Prostate gland (tissue), 2 donors: ENCODE measurements at places on chromosomes 11 and 22.
A peak's percentile ranks its signal among the peaks of the same experiment; 100 is the strongest.

DNA sequence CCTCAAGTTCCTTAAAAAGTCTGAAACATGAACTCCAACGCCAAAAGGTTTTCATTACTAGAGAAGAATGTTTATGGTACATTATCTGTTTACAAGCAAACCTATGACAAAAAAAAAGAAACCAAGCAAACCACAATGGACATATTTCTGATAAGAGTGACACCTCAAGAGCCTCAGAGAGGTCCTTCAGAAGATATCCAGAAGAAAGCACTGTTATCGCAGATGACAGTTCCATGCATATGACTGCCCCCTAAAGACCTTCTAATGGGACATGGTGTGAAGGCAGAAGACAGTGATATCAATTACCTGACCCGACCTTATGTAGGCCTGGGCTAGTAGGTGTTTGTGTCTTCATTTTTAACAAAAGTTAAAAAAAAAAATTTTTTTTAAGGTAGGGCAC lies 3.1 kb downstream of the HDHD5 start:
- no peak for DNase-seq

- DNase-seq: no peak
Observed at GRCh38 chr22:30245181-30245984, 1.2 kb downstream of the LIF start.

DNA sequence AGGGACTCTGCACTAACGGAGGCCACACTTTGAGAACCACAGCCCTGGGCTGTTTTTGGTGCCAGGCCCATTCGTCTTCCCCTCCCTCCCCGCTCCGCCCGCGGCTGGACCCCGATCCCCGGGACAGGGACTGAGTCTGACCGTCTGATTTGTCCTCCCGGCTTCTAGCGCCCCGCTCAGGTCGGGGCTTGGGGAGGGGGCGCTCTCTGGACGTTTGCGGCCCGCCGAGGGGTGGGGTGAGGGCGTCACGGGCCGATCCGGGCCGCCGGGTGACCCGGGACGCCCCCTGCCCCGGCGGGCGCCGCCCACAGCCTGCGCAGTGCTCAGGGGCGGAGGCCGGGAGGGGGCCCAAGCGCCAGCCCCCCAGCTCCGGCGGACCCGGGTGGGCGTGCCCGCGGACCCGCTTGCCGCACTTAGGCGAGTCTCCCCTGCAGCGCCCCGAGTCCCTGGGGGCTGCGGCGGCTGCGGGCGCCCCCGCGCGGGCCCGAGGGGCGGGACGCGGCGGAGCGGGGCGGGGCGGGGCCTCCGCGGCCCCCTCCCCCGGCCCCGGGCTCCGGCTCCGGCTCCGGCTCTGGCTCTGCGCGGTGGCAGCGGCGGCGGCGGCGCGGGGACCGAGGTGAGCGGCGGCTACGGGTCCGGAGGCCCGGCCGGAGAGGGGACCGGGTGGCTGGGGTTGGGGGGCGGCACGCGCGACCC lies 33.7 kb upstream of the PRR5 start:
- DNase-seq: no peak

- DNase-seq: no peak
Observed at GRCh38 chr11:31792456-31792855, 18.7 kb downstream of the PAX6 start.

DNA sequence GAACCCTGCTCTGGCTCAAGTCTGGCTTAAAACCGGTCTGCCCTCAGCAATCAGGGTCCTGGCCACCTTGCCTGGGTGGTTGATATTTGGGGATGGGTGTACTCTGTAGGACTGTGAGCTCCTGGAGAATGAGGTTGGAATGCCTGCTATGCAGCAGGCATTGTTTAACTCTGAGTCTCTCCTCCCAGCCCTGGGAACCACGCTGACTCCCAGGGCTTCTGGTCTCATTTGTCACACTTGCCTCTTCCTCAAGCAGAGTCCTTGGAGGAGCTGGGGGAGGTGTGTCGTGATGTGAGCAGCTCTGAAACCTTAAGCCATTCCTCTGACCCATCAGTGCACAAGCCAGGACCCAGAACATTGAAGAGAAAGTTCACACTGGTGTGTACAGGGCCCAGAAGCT lies 340.1 kb downstream of the MN1 start:
- no peak for DNase-seq

DNA sequence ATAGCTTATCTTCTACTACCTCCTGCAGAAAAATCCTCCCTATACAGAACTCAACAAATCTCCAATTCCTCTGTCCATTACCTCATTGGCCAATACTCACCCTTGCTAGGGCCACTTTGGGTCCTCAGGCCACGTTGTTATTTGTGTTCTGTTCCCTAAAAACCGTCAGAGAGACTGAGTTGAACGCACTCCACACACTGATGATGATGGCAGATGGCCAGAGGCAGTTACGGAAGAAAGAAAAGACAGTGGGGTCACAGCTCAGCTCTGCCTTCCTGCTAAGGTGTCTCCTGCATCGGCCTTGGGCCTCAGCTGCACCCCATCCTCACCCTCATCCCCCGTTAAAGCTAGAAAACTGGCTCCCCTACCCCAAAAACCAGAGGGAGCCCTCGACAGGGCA lies 66.2 kb downstream of the MICAL3 start:
- DNase-seq: no peak

DNA sequence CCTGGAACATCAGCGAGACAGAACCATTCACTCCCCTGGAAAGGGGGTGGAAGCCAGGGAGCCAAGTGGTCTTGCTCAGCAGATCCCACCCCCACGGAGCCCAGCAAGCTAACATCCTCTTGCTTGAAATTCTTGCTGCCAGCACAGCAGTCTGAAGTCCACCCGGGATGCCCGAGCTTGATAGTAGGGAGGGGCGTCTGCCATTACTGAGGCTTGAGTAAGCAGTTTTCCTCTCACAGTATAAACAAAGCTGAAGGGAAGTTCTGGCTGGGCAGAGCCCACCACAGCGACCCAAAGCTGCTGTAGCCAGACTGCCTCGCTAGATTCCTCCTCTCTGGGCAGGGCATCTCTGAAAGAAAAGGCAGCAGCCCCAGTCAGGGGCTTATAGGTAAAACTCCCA lies 764.8 kb upstream of the LUZP2 start:
- no peak for DNase-seq

DNA sequence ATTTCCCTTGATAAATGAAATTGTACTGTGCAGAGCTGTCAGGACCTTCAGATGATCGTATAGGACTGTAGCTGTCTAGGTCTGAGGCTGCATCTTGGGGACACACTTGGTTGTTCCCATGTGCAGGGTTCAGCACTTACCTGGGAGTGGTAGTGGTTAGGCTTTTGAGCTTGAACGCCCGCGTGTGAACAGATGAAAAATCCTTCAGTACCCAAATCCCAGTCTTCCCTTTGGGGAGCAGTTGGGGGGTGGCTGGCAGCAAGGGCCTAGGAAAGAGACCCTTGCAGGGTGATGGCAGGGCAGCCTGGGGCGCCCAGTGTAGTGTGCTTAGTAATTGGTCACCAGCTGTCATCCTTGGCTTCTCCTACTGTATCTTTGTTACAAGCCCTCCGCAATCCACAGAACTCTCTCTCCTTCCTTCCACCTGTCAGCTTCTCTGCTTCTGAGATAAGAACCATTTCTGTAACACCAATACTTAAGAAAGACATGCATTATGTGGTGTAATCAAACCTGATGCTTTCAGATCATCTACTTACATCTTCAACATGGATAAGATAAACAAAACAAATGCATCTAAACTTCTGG lies 64.6 kb downstream of the MORC2 start:
- no peak for DNase-seq

- DNase-seq: no peak
Observed at GRCh38 chr22:46803936-46804335, 41.5 kb downstream of the TBC1D22A start.

GRCh38 chr11:1773131-1773993 lies 9.6 kb upstream of the CTSD start:
- DNase-seq: no peak

DNA sequence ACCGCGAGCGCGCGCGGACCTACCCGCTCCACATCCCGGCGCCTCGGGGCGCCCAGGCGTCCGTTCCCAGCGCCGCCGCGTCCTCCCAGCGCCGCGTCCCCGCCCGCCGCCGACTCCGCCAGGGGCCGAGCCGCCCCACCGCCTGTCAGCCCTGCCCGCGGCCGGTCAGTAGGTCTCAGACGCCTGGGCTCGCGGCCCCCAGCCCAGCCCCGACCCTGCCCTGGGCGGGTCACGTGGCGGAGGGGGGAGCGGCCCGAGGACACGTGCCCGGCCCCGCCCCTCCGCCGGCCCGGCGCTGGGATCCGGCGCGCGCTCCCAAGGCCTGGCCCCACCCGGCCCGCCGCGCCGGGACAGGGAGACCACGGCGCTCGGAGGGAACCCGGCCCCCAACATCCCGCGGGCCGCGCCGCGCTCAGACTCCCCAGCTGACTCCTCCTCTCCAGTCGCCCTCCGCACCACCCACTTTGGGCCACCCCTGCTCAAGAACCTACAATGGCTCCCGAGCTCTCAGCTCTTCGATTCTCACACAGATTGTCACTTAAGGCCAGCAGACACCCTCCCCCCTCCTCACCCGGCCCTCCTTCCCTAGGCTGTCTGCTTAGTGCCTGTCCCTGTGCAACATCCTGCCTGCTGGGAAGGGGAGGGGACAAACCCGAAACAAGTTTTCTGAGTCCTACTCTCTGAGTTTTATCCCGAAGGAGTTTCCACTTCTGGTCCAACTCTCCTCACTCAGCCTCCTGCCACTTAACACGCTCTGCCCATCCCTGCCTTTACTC lies at the start of gene RAB3IL1:
TSS of gene RAB3IL1 (minus strand) at position 233 of the 776 bp plus-strand sequence. CDS start at position 34, 199 bp downstream.
- DNase-seq: no peak

DNA sequence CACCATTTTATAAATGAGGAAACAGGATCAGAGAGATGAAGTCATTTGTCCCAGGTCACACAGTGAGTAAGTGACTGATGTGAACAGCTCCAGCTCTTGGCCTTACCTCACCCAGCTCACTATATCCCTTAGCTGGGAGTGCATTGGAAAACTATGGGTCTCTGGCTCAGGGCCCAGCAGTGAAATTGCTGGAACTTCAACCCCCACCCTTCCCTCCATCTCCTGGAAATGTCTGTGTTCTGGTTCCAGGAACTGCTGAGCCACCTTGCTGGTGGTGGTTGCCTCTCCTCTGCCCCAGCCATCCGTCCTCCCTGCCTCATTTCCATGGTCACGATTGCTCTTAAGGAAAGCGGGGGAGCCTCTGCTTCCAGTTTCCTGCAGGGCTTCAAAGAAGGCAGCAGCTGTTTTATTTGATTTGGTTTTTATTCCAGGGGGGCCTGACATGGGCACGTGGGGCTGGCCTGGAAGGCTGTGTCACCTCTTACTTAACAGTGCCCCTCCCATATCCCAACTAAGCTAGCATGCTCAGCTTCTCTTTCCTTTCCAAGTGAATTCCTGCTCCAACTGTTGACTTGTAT lies 46.2 kb upstream of the CSTF3 start:
- DNase-seq: no peak

GRCh38 chr11:126989942-126990715 lies 10.4 kb downstream of the KIRREL3 start:
- DNase-seq: peak; percentile 51

DNA sequence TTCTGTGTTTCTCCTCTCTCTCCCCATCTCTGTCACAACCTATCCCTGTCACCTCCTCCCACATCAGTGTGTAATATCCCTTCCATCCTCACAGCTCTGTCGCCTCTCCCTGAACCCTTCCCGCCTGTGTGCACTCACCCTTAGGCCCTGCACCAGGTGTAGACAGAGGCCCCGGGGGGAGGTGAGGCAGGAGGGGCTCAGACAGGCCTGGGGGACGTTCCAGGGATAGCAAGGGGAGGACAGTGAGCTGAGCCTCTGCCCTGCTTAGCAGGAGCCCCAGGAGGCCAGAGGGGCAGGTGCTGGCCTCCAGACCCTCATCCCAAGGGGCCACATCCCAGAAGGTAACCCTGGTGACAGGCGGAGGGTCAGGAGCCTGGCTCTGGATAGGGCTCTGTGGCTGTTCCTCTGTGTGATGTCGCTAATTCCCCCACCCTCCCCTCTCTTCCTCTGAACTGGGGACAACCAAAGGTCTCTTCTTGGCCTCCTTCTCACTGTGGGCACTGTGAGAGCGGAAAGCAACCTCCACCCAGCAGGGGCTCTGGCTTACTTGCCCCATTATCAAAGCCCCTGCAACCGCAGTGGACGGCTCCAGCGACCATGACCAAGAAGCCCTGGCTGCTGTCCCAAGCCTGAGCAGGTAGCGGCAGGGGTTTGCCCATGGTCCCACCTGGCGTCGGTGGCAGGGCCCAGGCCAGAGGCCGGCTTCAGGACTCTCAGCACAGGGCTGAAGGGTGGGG lies 35.7 kb downstream of the KCNJ4 start:
- no peak for DNase-seq

- DNase-seq: no peak
Observed at GRCh38 chr11:10158461-10158860, 135.6 kb downstream of the SBF2 start.

DNA sequence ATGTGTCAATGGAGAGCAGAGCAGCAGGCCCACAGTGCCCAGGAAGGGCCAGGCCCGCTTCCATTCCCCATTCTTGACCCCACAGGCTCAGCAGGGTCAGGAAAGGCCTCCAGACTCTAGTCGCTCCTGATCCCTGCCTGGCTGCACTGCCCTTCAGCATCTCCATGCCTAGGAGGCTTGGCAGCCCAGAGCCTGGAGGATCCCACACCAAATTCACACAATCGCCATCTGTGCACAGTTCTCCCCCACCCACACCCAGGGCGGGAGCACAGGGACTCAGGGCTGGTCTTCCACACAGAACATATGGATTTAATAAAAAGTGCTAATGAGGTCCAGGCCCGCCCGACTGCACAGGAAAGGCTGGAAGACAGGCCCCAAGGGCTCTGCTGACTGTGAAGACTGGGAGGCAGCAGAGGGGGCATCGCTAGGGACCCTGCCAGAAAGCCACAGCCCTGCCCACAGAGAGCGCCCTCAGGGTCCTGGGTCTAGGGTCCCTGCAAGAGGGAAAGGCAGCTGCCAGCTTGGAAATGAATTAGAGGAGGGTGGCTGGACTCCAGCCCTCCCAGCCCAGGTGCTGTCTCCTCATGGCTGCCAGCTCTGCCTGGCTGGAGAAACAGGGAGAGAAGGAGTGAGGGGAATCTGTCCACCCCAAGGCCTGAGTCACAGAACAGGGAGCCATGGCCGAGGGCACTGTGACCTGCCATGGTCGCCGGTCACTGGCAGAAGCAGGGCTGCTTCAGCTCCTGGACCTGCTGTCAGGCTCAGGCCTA lies 39.7 kb downstream of the DKK3 start:
- DNase-seq: no peak

- no peak for DNase-seq
Observed at GRCh38 chr11:110909336-110909735, 197.1 kb upstream of the ARHGAP20 start.

- no peak for DNase-seq
Observed at GRCh38 chr11:57584341-57584740, 13.1 kb upstream of the SERPING1 start.

DNA sequence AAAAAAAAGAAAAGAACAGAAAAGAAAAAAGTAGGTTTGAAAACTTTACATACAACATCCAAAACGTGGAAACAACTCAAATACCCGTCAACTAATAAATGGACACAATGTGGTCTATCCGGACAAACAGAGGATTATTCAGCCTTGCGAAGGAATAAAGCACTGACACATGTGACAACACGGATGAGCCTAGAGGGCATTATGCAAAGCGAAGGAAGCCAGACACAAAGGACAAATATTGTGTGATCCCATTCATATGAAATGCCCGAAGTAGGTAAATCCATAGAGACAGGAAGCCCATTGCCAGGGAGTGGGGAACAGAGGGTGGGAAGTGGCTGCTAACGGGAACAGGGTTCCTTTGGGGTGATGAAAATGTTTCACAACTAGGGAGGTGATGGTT lies 11.8 kb downstream of the RFPL1 start:
- no peak for DNase-seq
